ENCODE measurements at places on chromosomes 16 and 17. TPM values are rescaled to one million over a fixed set of nuclear protein-coding genes. Genes with fewer than 3 reads are reported as not detected.

Gene RNF112
- total RNA-seq = 0.98 TPM

Gene TEDC2
- total RNA-seq = 26.5 TPM

Gene CRISPLD2
- total RNA-seq = 4.6 TPM

Gene UNK
- total RNA-seq = 40.6 TPM

Gene PIK3R6
- total RNA-seq = 0.07 TPM

Gene SLC16A5
- 79.3 TPM for total RNA-seq

Gene TBX2
- total RNA-seq = 0.71 TPM

DNA sequence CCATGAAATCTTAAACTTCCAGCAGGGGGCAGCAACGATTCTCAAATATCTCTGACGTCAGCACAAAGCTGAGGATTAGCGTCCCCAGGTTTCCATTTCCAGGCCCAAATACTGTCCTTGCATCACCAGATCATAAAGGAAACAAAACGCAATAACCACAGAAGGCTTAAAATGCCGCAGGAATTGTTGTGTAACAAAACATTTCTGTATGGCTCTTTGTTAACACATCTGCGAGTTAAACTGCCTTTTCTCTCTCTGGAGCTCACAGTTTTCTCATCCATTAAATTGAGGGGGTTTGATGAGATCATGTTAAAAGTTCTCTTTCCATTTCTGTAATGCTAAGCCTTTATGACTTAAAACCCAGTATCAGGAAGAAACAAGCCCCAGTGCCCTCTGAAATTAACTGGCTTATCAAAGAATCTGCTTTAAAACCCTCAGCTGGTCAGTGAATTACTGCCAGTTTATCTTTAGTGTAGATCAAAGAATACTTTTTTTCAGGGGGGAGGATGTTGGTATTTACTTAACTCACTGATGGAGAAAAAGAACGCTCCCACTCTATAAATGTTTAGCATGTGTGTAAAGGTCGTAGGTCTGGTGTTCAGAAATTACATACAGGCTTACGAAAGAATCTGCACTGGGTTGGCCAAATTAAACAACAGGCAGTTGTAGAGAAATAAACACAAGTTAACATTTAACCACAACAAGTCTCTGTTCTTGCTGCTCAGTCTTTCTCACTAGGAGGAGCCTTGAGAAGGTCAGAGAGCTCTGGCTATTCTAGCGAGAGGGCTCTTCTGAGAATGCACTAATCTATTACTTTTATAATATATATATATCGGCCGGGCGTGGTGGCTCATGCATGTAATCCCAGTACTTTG, 10.6 kb upstream of the TERF2 start:
- no peaks in the 10 kb centered on the region for H3K36me3 ChIP-seq
- peak overlapping the region; percentile 99 for H3K27ac ChIP-seq
- DNase-seq = peak; percentile 88

- no peaks in the 10 kb centered on the region for H3K36me3 ChIP-seq
- peaks cover 8% of the 10 kb centered on the region for H3K4me1 ChIP-seq
- H3K4me3 ChIP-seq = no peak overlapping the region
- no peaks in the 10 kb centered on the region for H3K27me3 ChIP-seq
Measured at GRCh38 chr17:40598619-40599467, 33.6 kb upstream of the CCR7 start.

DNA sequence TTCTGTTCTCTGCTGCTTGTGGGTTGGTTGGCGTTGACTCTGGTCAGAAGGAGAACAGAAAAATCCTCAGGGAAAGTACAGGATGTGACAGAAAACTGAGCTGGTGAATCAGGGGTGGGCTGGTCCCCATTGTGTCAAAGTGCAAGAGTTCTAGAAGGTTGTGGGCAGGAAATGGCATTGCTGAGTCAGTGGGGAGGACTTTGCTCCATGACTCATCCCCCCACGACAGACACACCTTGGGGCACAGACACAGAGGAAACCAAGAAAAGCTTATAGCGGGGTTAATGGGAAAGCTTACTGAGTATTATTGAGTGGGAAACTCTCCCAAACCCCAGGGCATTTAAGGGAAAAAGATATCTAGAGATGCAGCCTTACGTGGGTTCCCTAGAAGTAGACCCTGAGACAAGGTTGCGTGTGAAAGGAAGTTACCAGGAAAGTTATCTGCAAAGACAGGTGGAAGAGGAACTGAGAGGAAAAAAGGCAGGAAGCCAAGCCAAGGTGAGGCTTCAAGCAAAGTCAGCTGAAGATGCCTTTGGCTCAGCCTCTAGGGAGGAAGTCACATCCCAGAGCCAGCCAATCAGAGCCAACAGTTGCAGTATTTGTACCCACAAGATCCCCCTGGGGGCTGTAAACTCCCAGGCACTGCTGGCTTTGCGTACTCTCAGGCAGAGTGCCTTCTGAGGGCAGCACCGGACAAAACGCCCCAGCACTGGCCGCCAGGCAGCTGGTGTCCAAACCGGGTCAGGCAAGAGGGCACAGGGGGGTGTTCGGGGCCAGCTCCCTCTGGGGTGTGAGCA, 86.4 kb downstream of the FOXL1 start:
- peak overlapping the region; percentile 92 for H3K27ac ChIP-seq
- peaks cover 28% of the 10 kb centered on the region for H3K4me1 ChIP-seq
- no peaks in the 10 kb centered on the region for H3K27me3 ChIP-seq
- DNase-seq = peak; percentile 96

DNA sequence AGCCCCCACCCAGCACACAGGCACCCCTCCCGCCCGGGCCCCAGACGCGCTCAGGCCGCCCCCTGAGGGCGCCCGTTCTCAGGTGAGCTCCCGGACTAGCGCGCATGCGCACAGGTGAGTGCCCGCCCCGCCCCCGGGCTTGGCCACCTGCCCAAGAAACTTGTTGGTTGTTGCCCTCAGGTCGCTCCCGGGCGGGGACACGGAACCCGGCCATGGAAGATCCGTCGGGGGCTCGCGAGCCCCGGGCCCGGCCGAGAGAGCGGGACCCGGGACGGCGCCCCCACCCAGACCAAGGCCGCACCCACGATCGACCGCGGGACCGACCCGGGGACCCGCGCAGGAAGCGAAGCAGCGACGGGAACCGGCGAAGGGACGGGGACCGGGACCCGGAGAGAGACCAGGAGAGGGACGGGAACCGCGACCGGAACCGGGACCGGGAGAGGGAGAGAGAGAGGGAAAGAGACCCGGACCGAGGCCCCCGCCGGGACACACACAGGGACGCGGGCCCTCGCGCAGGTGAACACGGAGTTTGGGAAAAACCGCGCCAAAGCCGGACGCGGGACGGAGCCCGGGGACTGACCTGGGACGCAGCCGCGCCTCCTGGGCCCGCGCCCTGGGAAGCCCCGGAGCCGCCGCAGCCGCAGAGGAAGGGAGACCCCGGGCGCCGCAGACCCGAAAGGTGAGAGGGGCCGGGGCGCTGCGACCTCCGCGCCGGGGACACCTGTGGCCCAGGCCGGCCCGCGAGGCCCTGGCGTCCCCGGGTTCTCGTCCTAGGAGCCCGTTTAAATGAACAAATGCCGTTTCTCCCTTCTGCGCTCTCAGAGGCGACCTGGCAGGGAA, at the start of gene MARVELD3:
Gene MARVELD3, plus strand, starts transcription at position 167 of the 840 bp plus-strand sequence. Its CDS starts 46 bp downstream, at position 213.
- H3K4me1 ChIP-seq = peaks cover 12% of the 10 kb centered on the region
- peak within 1 kb of the TSS; percentile 95 for H3K4me3 ChIP-seq
- H3K36me3 ChIP-seq = peaks cover 13% of the 10 kb centered on the region
- no peaks in the 10 kb centered on the region for H3K27me3 ChIP-seq

- H3K27ac ChIP-seq = no peak overlapping the region
- H3K36me3 ChIP-seq = no peaks in the 10 kb centered on the region
- no peaks in the 10 kb centered on the region for H3K27me3 ChIP-seq
- no peak for DNase-seq
- no peak overlapping the region for H3K4me3 ChIP-seq
- no peaks in the 10 kb centered on the region for H3K4me1 ChIP-seq
Measured at GRCh38 chr16:35425270-35425669, 1965.9 kb downstream of the TP53TG3F start.

DNA sequence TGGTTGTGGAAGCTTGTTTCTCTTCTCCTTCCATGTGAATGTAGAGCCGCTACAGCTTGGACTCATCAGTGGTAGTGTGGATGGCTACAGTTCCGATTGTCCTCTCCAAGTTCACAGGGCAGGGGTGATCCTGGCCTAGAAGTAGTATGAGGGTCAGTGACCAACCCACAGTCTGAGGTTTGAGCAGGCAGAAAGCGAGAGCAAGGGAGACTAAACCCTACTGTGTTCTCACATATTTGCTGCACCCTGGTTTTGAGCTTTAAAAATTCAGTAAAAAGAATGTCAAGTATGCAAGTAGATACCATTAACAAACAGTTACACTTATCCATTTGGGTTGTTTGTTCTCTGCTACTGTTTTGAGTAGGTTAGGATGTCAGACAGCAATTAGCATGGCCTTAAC, 148.9 kb downstream of the MRTFB start:
- no peak overlapping the region for H3K27ac ChIP-seq
- no peaks in the 10 kb centered on the region for H3K4me1 ChIP-seq
- no peak for DNase-seq
- H3K27me3 ChIP-seq = no peaks in the 10 kb centered on the region

GRCh38 chr17:66357037-66357436, 54.6 kb downstream of the PRKCA start:
- H3K4me1 ChIP-seq = peaks cover 17% of the 10 kb centered on the region
- H3K27me3 ChIP-seq = no peaks in the 10 kb centered on the region
- no peaks in the 10 kb centered on the region for H3K36me3 ChIP-seq
- H3K4me3 ChIP-seq = no peak overlapping the region
- no peak overlapping the region for H3K27ac ChIP-seq
- DNase-seq = no peak

Data from HCT116 (cell line).